ENCODE measurements at places on chromosomes 4 and X.

DNA sequence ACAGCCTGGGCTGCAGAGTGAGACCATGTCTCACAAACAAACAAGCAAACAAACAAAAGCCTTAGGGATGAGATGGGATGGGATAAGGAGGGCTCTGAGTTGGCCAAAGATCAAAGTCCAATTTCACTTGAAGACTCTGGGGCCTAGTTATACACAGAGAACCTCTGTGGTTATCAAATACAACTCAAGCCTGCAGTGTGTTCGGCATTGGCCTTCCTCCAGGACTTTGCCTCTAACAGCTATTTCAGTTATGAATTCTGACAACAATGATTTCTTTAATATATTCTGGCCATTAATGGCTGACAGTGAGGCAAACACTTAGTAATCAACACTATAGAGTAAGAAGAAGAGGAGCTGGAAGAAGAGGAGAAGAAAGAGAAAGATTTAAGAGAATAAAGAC, 171.1 kb downstream of the PDGFRA start:
- no peak for DNase-seq

DNA sequence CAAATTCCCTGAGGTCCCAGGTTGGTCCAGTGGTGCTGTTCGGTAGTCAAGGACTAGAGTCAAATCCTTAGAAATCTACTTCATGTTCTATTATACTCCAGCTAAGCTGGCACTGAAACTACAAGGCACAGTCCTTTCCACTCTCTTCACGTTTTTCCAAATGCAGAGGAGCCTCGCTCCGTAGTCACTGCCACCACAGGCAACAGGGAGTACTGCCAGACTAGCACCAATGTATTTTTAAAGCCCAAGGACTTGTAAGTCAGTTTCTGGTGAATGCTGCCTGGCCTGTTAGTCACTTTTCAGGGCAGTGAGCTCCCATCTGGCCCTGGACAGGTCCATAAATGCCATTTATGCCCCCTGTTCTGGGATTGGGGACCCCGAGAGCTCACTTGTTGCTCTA, 323.5 kb downstream of the FAM47A start:
- DNase-seq, result no peak

- no peak for DNase-seq
Observed at GRCh38 chr4:77505958-77506319, 99.7 kb upstream of the CXCL13 start.

GRCh38 chrX:112669824-112670223, 9.9 kb downstream of the LHFPL1 start:
- no peak for DNase-seq

DNA sequence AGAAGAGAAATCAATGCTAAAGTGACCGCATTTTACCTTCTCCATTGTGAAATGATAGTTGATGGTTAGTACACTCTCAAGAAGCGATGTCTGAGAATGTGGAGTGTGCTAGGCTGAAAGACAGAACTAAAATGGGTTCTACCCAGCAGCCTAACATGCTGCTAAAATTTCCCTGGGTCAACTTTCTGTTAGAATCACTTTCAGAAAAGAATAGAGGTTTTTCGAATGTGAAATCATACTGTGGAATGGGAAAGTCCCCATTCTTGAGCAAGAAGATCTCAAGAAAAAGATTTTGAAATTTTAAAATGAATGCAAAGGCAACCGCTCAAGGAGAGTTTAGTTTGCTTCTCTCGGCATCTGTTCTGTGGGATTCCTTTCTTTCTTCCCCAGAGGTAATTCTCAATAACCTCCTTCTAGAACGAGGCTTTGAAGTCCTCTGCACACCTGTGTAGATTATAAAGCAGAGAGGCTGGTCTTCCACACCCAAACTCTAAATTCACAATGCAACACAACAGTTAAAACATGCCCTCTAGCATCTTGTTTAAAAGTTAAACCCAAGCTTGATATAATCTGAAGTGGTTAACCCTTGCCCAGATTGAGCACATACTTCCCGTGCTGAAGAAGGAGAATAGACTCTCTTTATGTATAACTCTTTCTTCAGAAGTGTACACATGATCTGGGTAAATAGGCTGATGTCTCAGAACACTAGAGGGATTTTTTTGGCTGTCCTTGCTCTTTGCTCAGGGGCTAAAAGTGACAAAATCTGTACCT, 208.7 kb upstream of the KLF3 start:
- no peak for DNase-seq

- DNase-seq, result no peak
Observed at GRCh38 chr4:89196056-89196674, 84.8 kb downstream of the TIGD2 start.

GRCh38 chrX:78123190-78123589, 16.3 kb downstream of the TAF9B start:
- no peak for DNase-seq

GRCh38 chr4:4677556-4678522, 136.0 kb upstream of the STX18 start:
- no peak for DNase-seq

DNA sequence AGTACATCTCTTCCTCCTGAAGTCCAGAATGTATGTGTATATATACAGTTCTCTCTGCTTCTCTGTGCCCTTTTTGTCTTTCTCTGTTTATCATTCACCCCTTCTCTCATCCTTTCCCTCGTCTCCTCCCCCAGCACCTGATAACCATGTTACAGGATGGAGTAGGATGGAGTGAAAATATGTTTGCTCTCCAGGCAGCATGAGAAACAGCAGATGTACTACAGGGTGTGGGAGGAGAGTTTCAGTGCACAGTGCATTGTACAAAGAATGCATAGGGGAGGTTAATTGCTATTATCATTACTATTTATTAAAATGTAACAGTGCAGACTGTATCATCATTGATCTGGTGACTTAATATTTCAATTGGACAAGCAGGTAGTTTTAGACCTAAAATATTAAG, 104.5 kb downstream of the MFAP3L start:
- no peak for DNase-seq

Data from esophagus squamous epithelium (tissue), 5 donors.